ENCODE measurements at places on chromosomes 2 and 18.

- DNase-seq, result no peak
Measured at GRCh38 chr2:54185105-54185504, 69.7 kb downstream of the ACYP2 start.

DNA sequence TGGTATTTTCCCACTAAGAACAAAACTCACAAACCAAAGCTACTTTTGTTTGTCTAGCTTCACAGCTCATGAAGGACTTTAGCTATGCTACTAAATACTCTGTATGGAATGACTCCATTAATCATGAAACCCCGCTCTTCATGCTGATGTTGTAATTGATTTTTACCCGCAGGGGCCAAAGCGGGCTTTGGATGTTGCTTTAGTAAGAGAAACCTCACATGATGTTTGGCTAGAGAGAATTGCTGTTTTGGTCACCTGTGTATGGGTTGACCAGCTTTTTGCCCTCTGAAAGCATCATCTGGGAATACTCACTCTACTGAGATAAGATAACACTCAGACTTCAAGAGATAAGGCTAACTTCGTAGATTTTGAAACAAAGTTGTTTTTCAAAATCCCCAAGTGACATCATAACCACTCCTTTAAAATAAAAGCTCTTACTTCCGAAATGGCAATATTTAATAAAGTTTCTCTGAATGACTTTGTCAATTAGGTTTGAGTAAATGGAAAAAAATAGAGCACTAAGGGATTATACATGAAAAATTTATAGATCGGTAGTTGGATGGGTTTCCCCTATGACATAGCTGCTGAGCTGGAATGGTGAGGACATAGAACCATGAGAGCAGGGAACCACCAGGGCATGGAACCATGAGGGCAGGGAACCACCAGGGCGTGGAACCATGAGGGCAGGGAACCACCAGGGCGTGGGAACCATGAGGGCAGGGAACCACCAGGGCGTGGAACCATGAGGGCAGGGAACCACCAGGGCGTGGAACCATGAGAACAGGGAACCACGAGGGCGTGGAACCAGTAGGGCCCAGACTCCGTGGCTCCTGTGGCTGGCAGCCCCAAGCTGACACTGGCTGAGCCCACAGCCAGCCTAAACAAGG lies 31.9 kb downstream of the ACKR3 start:
- DNase-seq, result no peak

- DNase-seq, result no peak
Measured at GRCh38 chr2:165141601-165142354, 62.1 kb downstream of the SCN3A start.

DNA sequence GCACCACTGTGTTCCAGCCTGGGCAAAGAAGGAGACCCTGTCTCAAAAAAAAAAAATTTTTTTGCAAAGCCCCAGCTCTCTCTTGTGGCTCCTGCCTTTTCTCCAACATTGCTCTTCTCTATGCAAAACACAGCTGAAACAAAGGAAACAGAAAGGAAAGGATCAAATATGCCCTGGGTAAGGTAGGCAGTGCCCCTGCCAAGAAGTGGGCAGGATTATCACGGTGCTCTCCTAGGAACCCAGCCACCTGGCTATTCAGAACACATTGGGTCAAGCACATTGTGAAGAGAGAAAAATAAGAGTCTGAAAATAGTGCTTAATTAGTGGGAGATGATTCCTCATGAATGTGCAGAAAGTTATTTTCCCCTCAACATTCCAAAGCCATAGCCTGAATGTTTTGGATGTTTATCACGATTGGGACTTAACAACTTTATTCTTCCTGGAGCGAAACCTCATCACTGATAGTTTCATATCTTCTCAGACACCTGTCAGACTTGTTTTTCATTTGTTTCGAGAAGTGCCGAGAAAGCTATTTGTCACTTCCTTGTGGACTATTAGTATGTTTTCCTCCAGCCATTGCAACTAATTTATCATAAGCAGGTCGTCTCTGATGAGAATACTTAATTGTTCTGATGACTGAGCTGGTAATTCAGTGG lies 42.7 kb upstream of the RPL31 start:
- DNase-seq, result no peak

DNA sequence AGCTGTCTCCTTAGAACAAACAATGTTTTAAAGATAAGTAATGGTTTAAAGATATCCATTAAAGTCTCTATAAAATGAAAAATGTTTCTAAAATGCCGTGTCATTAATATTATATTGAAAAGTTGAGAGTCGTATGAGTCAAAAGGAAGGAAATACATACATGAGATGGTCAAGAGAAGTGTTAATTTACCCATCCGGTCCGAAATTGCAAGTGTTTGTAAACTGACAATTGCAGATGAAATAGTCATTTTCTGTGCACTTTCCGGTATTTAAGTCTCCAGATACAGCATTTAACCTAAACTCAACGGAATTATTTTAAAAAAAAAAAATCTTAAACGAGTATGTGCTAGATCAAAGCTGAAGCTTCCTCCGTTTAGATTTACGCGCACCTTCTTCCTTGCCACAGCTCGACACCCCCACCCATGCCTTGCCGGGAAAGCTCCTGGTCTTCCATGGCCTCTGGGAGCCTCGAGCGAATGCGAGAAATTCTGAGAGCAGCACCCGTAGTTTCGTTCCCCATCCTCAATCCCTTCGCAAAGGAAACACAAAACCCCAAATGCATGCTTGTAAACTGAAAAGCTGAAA lies 1.8 kb downstream of the DSC3 start:
- DNase-seq, result no peak

DNA sequence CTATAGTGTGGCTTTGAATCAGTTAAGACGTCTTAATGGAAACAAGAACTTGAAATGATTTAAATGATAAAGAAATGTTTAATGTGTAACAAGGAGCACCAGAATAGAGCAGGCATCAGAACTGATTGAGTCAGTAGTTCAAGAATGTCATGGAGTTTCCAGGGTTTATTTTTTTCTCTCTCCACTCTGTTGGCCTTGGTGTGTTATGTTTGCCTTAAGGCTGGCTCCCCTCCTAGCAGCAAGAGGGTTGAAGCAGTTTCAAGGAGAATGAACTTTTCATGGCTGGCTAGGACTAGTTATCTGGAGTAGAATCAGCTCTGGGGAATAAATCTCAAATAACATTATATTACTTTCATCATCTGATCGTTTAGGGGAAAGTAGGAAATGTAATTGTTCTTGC lies 13.4 kb upstream of the GLS start:
- DNase-seq, result no peak

- no peak for DNase-seq
Measured at GRCh38 chr2:168114040-168114439, 133.4 kb downstream of the STK39 start.

- no peak for DNase-seq
Measured at GRCh38 chr2:62527478-62528210, 21.6 kb upstream of the TMEM17 start.

GRCh38 chr2:199041-199966 lies 64.5 kb downstream of the SH3YL1 start:
- no peak for DNase-seq

GRCh38 chr18:8507915-8508705 lies 101.1 kb upstream of the RAB12 start:
- DNase-seq, result no peak

- DNase-seq, result no peak
Measured at GRCh38 chr2:95333888-95334338, 36.8 kb downstream of the KCNIP3 start.

DNA sequence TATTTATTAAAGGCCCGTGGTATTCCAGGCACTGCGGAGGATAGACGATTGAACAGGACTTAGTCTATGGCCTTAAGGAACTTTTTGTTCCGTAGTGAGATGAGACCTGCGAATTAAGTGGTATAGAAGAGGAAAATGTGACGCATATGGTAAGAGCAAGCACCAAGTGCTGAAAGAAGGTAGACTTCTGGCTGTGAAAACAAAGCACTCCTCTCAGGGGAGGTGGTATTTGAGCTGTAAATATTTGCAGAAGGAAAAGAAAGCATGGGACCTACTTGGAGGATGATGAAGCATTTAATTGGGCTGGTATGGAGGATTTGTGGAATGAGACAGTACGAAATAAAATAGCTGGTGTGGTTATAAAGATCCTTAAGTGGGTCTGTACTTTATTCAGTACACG lies 62.5 kb downstream of the GPR39 start:
- no peak for DNase-seq

GRCh38 chr2:208210688-208211451 lies 21.0 kb upstream of the C2orf80 start:
- no peak for DNase-seq

DNA sequence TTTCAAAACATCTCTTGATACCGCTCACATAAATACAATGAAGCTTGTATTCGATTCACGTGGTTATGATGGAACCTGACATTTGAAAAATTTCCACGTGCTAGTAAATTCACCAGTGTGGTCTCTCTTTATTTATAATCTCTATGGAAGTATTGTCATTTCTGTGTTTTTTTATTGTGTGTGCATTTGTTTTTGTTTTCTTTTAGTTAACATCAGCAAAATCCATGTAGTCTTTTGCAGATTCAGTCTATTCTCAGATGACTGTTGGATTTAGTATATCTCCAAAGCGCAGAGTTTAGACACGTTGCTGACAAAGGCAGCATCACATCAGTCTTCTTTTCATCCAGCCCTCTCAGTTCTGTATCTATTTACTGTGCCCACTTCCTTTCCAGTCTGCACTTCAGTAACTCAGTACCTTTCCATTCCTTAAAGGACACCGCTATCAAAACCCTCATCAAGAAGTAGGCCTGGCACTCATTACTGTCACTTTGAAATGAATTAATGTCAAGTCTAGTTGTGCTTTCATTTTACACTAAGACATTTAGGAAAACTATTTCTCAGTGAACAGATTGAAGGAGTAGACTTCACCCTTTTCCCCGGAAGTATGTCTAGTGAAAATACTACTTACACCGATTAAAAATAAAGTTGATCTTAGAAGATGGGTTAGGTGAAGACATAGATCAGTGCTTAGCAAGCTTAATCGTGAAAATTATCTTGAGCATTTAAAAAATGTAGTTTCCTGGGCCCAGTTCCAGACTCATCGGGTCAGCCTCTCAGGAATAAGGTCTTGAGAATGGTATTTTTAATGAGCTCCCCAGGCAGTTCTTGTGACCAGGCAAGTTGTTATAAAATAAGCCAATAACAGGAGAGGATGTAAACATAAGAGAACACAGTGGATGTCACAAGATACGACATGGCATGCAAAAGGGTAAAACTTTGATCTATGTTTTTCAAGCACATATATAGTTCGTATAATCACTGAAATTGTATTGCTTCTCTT lies 506.8 kb upstream of the ZEB2 start:
- DNase-seq, result no peak

DNA sequence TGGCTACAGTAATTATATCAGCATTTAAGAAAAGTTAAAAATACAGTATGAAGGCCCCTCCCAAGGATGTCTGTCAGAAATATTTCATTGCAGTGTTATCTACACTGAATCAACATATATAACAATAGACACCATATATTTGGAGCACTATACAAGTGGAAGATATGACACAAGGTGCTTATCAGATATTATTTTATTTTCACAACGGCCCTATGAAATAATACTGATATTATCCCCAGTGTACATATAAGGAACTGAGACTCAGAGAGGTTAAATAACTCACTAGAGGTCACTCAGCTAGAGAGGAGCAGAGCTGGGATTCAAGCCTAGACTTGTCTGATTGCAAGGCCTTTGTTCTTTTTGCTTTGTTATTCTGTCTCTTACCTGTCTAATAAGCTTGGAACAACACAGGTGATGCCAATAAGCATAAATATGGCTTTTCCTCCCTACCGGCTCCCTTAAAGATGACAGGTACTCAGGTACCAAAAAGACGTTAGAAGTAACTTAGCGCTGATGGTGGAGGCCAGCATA lies 4.7 kb upstream of the SLC40A1 start:
- DNase-seq, result no peak

DNA sequence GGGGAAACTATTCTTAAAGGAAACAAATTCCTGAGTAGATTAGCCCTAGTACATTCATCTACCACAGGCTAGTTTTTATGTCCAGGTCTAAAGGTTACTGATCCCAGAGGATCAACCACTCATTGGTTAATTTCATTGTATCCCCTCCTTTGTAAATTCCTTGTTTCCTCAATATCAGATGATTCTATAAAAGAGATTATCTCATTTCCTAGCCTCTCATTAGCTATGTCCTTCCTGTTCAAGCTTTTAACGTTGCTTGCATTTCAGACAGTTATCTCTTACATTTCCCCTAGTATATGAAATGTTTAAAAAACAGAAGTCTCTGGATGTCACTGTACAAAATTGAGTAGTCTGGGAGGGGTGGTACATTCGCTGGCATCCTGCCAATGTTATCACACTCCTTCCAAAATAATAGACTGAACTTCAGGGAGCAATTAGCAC lies 24.2 kb upstream of the ARMC9 start:
- no peak for DNase-seq

- DNase-seq, result no peak
Measured at GRCh38 chr2:175577368-175577970, 396.0 kb upstream of the ATP5MC3 start.

- no peak for DNase-seq
Measured at GRCh38 chr2:147430408-147430807, 414.4 kb upstream of the ACVR2A start.

DNA sequence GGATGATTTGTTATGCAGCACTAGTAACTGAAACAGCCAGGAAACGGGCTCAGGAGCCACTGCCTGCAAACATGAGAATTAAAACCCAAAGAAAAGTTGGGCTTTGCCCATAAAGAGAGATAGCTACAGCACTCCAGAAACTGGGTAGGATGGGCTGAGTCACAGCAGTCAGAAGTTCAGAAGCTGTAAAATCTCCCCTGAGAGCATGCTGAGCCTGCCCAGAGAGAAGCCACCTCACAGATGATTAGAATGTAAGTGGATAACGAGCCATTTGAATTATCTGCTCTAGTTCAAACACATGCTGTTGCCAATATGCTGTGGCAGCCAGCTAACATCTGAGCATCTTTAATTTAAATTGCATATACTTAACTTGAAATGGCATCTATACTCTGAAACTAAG lies 388.1 kb upstream of the ACVR2A start:
- DNase-seq, result no peak

Data from progenitor cell of endocrine pancreas (in vitro differentiated cells).